Sciatic nerve (tissue), 2 donors: ENCODE measurements at places on chromosomes 11 and 22. TPM values are rescaled to one million over a fixed set of nuclear protein-coding genes. Genes with fewer than 3 reads are reported as not detected.

DNA sequence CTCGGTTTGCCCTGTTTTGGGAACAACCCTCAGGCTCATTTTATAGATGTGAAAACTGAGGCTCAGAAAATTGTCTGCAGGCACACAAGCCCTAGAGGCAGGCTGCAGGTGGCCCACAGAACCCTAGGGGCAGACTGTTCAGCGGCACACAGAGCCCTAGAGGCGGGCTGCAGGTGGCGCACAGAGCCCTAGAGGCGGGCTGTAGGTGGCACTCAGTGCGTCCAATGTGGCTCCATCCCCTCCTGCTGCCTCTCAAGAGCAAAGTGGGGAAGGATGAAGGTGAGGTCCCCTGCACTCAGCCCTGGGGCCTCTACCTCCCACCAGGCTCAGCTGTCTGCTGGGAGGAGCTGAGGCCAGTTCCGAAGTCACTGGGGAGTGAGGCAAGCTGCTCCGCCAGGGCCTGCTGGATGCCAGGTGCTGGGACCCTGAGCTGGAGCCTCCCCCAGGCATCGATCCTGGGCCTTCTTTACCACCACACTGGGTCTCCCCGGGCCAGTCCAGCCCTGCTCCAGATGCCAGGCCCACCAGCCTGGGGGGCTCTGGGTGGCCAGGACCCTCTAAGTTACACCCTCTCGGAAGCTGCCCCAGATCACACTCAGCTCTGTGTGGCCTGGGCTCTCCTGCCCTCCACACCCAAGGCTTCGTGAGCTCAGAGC is 2.3 kb downstream of the ACY3 start:
- no peak for DNase-seq

- DNase-seq = no peak
These were observed 189.3 kb upstream of the MTMR2 start for GRCh38 chr11:96113193-96113681.

- no peak for DNase-seq
These were observed 73.1 kb downstream of the CDKN1C start for GRCh38 chr11:2812371-2812991.

GRCh38 chr11:47955061-47955755 is 25.2 kb upstream of the PTPRJ start:
- DNase-seq = no peak

- peak; percentile 73 for DNase-seq
These were observed 15.0 kb upstream of the SLC39A13 start for GRCh38 chr11:47393163-47394049.

DNA sequence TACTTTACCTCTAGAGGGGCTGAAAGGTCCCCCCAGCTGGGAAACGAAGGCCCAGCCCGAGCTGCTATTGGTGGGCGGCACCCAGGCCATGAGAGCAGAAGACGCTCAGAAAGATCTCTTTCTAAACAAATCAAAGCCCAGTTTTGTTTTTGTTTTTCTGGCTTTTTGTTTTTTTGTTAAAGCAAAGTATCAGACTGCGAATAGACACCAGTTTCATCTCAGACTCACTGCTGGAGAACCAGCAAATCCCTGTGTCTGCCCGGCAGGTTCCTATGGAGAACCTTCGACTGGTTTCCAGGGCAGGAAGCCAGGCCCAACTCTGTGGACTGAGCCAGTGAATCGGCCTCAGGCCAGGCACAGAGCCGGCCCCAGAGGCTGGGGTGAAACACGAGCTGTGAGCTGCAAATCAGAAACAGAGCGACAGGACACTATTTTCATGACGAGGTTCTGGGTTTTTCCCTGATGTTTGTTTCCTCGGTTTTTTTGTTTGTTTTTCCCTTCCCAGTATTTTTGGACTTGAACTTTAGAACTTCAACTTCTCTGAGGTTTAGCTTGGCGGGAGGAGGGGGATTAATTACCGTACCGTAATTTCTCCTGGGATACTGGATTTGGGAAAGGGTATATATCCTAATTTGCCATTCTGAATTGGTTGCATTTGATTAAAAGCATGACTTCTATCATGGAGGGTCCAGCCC is 16.0 kb upstream of the B4GALNT4 start:
- DNase-seq = peak; percentile 93

DNA sequence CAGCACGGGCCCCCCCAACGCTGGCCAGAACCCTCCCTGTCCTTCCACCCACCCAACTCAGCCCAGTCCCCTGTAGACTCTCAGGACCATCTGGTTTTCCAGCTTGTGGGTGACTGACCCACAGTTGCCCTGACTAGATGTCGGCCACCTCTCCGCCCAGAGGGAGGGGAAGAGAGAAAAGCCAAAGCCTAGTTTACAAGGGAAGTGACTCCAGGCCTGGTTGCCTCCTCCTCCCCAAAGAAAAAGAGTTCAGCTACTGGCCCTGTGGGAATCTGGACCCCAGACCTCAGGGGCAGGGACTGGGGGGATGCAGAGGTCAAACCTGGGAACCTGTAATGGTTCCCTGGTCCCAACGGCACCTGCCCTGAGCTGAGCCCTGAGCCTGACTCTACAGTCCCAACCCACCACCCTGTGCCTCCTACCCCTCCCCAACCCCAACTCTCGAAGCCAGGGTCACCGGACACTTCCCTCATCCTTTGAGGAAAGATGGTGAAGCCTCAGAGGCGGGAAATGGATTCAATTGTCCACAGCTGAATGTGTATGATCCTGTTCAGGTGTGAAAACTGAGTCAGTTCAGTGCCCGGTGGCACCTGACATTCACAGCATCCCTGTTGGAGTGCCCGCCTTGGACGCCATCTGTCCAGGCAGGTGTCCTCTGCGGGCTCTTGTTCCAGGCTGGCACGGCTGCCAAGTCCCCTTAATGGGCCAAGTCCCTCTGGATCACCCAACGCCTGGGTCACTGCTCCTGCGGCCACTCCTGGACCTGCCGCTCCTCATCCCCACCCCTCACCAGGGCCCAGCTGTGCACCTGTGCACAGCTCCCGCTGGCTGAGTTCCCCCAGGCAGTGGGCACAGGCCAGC is 21.0 kb upstream of the WNT7B start:
- DNase-seq = no peak

- no peak for DNase-seq
These were observed 38.8 kb downstream of the PGR start for GRCh38 chr11:101090679-101091270.

DNA sequence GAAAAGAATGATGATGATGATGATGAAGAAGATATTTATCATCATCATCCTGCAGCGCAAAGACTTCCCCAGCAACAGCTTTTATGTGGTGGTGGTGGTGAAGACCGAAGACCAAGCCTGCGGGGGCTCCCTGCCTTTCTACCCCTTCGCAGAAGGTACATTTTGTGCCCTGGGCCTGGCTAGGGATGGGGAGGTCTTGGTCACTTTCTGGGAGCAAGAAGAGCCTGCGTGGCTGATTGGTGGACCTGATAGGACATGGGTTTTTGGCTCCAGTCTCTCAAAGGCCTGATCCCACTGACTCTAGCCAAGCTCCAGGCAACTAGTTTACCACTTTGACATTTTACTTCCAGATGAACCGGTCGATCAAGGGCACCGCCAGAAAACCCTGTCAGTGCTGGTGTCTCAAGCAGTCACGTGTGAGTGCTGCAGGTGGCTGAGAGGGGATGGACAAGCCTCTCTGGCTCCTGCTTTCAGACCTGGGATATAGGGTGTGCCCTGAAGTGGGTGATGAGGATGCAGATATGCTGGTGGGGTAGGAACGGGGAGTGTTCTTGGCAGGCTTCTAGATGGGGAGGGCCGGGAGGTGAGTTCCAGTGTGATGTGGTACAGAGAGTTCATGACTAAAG is 5.3 kb downstream of the SIDT2 start:
- DNase-seq = peak; percentile 51

GRCh38 chr11:30423886-30424285 is 101.0 kb downstream of the ARL14EP start:
- no peak for DNase-seq

- no peak for DNase-seq
These were observed 117.4 kb downstream of the KIAA1671 start for GRCh38 chr22:25069758-25070481.

DNA sequence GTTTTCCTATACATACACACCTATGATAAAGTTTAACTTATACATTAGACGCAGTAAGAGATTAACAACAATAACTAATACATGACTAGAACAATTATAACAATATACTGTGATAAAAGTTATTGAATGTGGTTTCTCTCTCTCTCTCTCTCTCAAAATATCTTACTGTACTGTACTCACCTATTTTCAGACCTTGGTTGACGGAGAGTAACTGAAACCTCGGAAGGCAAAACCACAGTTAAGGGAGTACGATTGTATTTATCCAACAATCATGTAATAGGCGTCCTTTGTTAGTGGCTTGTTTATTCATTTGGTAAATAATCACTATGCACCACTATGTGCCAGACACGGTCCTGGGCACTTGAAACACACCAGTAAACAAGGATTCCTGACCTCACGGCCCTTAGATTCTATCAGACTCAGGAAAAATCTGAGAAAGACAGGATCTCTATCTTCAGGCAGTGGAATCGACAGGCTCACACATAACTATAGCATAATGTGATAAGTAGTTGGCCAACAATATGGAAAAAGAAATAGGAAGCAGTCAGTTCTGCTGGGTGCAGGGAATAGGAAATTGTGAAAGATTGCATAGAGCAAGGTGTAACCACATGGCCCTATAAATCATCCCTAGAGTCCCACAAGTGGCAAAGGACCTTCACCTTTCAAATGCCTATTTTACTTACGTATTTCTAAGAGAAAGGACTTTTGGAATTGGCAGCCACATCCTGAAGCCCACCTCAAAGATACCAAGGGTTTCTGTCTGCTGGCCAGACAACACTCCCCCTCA is 12.0 kb downstream of the ETS1 start:
- DNase-seq = no peak

GRCh38 chr11:13215149-13215548 is 62.4 kb upstream of the BMAL1 start:
- DNase-seq = no peak

DNA sequence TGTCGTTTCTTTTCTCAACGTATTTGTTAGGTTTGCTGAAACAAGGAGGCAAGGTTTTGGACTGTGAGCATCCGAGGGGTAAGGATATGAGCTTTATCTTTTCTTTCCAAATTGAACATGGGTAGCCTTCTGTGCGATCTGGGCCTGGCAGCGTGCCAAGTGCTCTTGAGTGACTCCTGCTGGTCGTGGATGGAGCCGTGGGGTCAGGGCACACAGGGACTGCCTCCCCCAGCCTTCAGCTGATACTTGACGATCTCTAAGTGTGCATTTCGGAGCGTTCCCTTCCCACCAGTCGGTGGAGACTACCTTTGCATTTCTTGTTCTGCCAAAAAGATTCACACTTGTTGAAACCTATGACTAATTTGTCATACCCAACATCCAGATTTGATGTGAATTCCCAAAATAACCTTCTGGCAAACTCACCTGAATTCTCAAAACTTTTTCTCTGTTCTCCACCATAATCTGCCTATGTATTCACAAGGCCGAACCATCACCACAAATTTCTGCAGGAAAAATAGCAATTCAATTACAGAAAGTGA is 40.1 kb upstream of the CLMP start:
- DNase-seq = peak; percentile 81

- DNase-seq = peak; percentile 88
These were observed 191.0 kb downstream of the NAV2 start for GRCh38 chr11:19903620-19904069.

FOLR1 gene
- 1.2 TPM for total RNA-seq

RASSF10 gene
- total RNA-seq = 0.27 TPM

OPCML gene
- total RNA-seq = 4.5 TPM

ROBO4 gene
- total RNA-seq = 34.4 TPM

OOSP4A gene
- not detected for total RNA-seq

CSNK2A3 gene
- total RNA-seq = 2.1 TPM

ACRV1 gene
- not detected for total RNA-seq
